ENCODE measurements at places on chromosomes 16 and 17.

DNA sequence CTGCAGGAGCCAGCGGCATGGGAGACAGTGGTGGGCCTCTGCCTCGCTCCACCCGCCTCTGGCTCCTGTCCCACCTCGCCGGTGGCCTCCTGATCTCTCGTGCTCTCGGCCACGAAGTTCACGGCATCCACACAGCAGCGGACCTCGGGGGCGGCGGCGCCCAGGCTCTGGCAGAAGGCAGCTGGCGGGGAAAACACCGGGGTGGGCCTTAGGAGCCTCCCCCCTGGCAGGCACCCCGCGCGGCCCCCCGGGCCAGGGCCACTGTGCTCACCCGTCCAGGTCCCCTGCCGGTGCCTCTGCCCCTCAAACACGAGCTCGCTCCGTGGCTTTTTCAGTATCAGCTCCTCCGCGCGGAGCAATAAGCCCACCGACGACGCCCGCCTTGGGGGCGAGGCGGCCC is 409 bp upstream of the C17orf107 start:
- no peak for DNase-seq

DNA sequence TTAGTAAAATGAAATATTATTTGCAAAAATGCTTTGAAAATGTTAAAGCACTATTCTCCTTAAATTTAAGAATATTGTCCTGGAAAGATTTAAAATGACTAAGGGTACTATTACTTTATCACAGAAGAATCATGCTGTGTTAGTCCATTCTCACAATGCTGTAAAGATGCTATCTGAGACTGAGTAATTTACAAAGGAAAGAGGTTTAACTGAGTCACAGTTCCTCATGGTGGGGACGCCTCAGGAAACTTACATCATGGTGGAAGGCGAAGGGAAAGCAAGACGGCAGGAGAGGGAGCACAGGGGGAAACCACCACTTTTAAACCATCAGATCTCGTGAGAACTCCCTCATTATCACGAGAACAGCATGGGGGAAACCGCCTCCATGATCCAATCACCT is 245.6 kb downstream of the IRX3 start:
- no peak for DNase-seq

- DNase-seq, result no peak
Measured at GRCh38 chr17:70225276-70225675, 55.9 kb downstream of the KCNJ2 start.

- DNase-seq, result no peak
Measured at GRCh38 chr17:59483860-59484259, 81.5 kb upstream of the DHX40 start.

DNA sequence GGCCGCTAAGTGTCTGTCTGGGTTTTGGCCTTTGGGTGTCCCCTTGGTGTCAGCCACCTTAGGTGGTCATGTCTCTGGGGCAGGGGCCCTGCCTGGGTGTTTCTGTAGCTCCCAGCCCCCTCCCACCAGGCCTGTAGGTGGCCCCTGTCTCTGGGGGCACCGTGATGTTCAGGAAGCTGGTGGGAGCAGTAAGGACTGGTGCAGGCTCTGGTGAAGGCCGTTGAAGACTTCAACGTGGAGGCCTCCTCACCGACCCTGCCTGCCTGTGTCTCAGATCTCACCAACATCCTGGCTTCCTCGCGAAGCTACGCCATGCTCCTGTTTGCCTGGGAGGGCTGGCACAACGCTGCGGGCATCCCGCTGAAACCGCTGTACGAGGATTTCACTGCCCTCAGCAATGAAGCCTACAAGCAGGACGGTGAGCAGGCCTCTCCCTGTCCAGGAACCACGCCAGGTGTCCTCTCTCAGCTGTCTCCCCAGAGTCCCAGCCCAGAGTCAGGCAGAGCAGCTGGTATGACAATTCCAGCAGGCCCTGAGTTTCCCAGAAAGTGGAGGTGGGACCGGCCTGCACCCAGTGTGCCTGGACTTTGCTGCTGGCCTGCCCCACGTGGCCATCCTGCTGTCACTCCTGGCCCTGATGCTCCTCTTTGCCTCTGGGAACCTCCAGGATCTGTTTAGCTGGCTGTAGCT is 2.8 kb downstream of the ACE start:
- no peak for DNase-seq

- no peak for DNase-seq
Measured at GRCh38 chr16:1968146-1968953, 1.7 kb downstream of the RNF151 start.

- no peak for DNase-seq
Measured at GRCh38 chr16:48182979-48183537, 27.3 kb upstream of the ABCC12 start.

GRCh38 chr16:51665436-51665998 is 514.4 kb upstream of the SALL1 start:
- no peak for DNase-seq

- peak; percentile 29 for DNase-seq
Measured at GRCh38 chr16:72371307-72372086, 199.5 kb upstream of the PMFBP1 start.

- DNase-seq, result no peak
Measured at GRCh38 chr17:39867880-39868553, at the start of gene ZPBP2. Gene ZPBP2, plus strand, starts transcription at chr17:39868202. Its CDS starts 153 bp downstream, at chr17:39868355.

DNA sequence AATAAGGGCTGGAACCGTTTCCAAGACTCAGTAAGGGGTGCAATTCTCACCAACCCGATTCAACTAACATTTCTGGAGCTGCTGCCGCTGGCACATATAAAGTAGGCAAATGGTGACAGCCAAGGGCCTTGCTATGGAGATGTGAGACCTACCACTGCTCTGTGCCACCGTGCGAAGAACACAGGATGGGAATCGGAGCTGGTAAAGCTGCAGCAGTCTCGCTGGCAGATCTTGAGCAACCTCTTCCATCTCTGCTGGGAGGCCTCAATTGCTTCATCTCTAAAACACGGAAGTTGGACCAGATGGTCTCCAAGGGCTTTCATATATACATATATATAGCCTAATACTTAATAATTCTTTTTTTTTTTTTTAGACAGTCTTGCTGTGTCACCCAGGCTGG is 128.9 kb upstream of the RCVRN start:
- DNase-seq, result peak; percentile 47

DNA sequence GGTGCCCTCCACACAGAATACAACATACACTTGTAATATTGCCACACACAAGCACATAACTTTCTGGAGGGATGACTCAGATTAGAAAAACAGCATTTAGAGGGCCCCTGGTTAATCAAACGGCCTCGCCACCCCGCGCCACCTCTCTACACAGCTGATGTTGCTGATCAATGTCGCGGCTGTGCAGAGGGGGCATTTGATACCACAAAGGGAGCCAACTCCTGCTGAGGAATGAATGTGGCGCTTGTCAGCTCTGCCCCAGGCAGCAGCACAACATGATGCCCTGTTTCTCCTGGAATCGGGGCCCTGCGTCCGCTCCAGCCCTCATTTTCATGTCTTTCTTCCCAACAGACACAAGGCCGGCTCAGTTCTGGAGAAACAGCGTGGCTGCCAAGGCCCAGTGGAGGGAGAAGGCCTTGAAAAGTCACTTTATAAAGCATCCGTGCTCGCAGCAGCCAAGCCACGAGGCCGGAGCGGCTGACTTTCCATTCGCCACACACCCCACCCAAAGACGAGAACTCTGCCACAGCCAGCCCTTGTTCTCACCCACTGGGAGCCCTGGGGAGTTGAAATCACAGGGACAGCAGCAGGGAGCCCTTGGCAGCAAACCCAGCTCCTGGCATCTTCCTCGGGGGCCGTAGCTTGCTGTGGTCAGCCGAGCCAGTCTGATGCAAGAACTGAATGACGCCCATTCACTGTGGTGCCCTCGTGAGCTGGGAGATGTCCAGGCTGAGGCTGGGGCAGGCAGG is 65.6 kb downstream of the XYLT1 start:
- peak; percentile 79 for DNase-seq

- no peak for DNase-seq
Measured at GRCh38 chr16:15542261-15542660, 100.7 kb downstream of the MARF1 start.

DNA sequence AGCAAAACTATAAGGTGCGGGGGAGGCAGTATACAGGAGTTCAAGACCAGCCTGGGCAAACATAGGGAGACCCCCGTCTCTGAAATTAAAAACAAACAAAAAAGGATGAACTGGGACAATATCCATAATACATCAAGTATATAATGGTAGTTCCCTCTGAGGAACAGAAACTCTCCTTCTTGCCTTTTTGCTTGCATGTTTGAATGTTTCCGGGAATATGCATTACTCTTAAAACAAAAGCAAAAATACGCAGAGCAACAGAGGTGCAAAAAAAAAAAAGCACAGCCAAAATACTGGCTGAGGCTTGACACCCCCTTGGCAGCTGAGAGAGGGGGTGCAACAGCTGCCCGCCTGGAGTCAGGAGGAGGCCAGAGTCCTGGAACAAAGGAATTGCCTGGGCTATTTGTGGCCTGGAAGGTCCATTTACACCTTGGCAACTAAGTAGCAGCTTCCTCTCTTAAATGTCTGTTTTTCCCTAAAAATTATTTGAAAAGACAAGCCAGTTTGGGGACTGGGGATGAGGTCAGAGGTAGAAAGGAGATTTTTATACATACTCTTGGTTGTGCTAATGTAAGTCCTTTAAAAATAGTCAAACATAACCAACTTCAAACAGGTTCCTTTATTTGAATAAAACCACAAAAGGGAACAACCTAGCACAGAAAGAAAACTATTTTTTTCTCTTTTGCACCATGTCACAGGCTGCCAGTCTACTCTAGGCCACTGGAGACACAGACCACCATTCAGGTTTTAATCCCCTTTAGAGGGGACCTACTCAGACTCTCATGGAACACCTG is 19.5 kb downstream of the USP7 start:
- DNase-seq, result no peak

- DNase-seq, result no peak
Measured at GRCh38 chr17:80347948-80348351, 67.0 kb upstream of the ENDOV start.

All from cardiac fibroblast (primary cell).